ENCODE measurements at places on chromosomes 5 and 9.

- DNase-seq: no peak
Observed at GRCh38 chr9:114348261-114348905, 18.7 kb downstream of the ORM2 start.

DNA sequence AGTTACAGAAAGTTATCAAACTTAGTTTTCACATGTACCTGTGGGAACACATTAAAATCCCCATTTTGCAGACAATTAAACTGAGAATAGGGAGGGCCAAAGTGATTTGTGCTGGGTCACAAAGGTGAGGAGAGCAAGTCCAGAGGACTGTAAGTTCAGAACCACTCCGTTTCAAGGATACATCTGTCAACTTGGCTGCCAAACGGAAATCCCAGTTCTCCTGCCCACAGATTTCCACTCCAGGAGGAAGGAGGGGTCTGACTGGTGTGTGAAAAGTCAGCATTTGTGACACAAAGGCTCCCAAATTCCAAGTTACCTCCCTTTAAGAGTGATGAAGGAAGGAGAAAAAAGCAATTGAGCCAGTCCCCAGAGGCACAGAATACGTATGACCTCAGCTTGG lies 42.3 kb downstream of the PRELID2 start:
- DNase-seq: no peak

- no peak for DNase-seq
Observed at GRCh38 chr5:32135086-32135485, 39.0 kb downstream of the GOLPH3 start.

DNA sequence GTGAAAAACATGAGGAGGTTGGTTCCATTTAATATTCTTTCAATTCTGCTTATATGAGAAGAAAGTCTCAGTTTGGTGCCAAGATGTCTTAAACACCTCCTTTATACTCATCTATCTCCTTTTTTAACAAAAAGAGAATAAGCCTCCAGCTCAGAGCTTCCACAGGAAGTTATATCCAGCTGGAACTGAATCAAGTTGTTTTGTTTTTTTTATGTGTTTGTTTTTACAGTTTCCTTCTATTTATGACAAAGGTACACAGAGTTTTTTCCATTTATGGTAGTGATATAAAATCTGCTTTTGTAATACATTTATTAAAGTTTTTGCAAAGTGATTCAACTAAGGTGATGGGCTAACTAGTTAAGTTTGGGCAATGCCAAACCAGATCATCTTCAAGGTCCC lies 10.4 kb downstream of the SPARC start:
- DNase-seq: no peak

- no peak for DNase-seq
Observed at GRCh38 chr9:7520396-7520795, 279.2 kb downstream of the DMAC1 start.

DNA sequence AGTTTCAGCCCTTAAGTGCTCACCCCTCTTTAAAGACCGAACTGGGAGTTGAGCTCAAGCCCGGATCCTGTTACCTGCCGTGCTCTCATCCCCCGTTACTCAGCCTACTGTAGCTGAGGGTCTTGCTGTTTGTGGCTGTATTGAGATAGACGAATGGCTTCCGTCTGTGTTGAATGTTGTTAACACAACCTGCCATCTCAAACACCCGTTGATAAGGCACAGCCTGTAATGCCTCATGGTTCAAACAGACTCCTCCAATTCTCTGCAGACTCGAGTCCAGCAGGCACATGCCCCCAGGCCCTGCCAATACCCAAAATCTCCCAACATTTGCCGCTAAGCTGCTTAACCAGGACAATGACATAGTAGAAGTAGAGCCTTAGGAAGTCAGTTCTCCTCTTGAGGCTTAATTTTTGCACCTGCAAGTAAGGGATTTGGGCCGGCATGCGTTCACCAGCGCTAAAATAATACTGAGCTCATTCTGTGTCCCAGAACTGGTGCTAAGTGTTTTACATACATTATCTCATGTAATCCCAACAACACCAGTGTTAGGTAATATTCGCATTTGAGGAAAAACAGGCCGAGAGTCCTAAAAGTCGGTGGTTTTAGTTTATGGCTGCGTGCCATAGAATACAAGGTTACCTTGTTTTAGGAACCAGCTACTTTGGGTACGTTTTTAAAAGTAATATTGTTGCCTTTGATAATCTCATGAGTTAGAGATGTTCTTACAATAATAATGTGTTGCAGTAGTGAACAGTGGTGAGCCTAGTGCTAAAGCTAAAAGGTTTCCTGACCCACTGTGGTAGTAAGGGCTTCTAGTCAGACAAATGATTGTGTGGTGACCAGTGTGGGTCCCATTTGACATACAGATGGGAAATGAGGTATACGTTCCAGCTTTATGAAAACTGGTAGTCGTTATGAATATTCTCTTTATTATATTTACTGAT lies 1.5 kb upstream of the RFX3 start:
- DNase-seq: no peak

GRCh38 chr9:1216532-1216931 lies 166.4 kb downstream of the DMRT2 start:
- no peak for DNase-seq

GRCh38 chr9:85523202-85523601 lies 218.6 kb downstream of the AGTPBP1 start:
- no peak for DNase-seq

- DNase-seq: no peak
Observed at GRCh38 chr5:171648279-171649074, 137.1 kb upstream of the SMIM23 start.

DNA sequence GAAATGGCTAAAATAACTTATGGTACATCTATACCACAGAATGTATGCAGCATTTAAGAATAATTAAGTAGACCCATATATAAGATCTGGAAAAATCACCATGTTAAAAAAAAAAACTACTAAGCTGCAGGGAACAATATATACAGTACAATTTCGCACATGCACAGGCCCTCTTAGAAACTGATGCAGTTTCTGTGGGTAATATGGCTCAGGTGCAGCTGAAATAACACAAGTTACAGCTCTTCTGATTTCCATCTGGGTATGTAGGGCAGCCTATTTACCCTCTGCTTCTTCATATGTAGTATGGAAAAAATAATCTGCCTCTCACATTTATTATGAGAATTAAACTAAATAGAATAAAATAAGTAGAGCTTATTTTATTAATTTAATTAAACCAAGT lies 82.9 kb downstream of the YIPF5 start:
- DNase-seq: no peak

DNA sequence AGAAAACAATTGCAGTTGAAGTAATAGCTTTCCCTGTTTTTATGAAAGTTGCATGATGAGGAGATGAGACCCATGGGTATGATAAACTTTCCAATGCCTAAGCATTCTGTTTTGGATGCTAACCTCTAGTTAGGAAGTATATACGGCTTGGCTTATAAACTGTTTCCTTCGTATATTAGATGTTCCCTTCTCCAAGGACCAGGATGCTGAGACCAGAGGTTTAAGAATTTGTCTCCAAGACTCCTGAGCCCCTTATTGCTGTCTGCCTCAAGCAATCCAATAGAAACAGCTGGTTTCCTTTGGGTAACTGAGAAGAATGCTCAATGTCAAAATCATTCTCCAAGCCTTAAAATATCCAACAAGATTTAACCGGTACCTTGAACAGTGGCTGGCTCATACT lies 12.2 kb upstream of the TNC start:
- no peak for DNase-seq

- no peak for DNase-seq
Observed at GRCh38 chr9:96201140-96201539, 100.8 kb downstream of the HSD17B3 start.

- DNase-seq: peak; percentile 5
Observed at GRCh38 chr5:64229163-64229774, 63.6 kb downstream of the RNF180 start.

GRCh38 chr9:127030814-127031740 lies 91.4 kb downstream of the ANGPTL2 start:
- no peak for DNase-seq

DNA sequence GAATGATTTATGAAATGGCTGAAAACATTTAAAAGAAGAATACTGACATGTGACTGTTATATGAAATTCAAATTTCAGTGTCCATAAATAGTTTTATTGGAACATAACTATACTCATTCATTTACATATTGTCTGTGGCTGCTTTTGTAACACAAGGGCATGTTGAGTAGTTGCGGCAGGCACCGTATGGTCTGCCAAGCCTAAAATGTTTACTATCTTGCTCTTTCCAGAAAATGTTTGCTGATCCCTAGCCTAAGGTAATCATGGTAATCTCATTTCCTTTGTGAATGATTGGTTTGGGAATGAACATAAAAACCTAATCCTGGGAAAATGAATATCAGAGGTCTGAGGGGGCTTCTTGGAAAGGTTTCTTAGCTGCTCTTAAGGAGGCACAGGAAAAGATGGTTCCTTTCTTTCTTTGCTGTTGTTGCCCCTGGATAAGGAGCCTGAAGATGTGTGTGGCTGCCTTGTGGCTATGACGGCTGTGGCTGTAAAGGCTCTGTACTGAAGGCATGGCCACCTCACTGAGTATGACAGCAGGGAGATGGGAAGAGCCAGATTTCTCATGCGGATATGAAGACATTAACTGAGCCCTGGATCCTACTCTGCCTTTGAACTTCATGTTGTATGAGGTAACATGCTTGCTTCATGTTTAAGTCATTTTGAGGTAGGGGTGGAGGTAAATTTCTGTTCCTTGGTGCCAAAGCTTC lies 419.4 kb upstream of the CLINT1 start:
- no peak for DNase-seq

GRCh38 chr5:168781941-168782571 lies 202.9 kb upstream of the PANK3 start:
- no peak for DNase-seq

- DNase-seq: no peak
Observed at GRCh38 chr5:123472150-123472924, 39.6 kb upstream of the CSNK1G3 start.

DNA sequence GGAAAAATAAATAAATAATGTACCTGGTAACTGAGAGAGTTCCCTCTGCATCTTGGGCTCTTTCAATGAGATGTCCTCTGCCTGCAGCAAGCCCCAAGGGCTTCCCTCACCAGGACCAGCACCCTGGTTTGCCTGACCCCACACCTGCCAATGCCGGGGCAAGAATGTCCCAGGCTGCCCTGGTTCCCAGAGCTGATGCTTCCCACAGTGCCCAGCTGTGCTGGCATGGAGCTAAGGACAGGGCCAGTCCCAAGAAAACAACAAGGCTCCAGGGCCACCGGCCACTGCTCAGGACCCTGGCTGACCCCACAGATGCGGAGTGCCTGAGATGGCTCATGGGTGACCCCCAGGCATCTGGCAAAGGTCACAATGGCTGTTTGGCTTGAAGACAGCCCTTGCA lies 123.5 kb downstream of the KCNIP1 start:
- DNase-seq: no peak

GRCh38 chr9:137063311-137064026 lies 6.9 kb downstream of the SAPCD2 start:
- no peak for DNase-seq

- no peak for DNase-seq
Observed at GRCh38 chr9:91751922-91752321, 198.1 kb downstream of the ROR2 start.

DNA sequence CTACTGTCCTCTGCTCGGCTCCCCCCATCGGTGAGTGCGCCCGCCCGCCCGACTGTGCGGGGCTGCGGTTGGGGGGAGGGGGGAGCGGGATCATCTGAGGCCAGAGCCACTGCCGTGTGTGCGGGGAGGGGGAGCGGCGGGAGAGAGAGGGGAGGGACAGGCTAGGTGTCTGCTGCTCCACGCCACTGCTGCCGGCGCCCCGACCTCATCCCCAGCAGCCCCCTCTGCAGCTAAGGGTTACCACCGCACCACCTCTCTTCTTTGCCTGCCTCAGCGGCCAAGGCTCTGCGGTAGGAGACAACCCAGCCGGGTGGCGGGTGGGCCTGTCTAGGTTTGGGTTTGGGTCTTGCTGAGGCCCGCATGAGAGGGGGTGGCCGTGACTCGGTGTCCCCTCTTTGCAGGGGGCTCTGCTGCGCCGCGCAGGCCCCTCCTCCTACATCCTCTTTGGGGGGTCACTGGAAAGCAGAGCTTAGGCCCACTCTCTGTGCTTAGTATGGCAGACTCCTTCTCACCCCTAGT lies 670 bp upstream of the PURA start:
- no peak for DNase-seq

All from NCI-H1417 treated with DMSO at 0.1 percent for 48 hours (cell line).